ENCODE measurements at places on chromosomes 3 and 15.
A peak's percentile ranks its signal among the peaks of the same experiment; 100 is the strongest.

DNA sequence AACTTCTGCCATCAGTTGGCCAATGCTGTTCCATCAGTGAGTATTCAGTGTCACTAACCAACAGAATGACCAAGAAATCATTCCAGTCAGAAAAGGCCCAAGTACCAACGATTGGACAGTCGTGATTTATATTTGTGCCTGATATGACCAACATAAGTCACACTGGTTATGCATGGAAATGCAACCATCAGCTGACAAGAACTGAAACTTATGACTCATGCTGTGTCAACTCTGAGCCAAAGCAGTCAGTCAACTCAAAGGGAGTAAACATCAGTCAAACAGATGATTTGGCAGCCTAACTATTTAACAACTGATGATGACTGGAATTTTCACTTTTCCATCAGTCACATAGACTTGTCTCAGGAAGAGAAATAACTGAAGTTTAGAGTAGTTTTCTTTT, 142.4 kb downstream of the ANXA2 start:
- DNase-seq, result peak; percentile 31

DNA sequence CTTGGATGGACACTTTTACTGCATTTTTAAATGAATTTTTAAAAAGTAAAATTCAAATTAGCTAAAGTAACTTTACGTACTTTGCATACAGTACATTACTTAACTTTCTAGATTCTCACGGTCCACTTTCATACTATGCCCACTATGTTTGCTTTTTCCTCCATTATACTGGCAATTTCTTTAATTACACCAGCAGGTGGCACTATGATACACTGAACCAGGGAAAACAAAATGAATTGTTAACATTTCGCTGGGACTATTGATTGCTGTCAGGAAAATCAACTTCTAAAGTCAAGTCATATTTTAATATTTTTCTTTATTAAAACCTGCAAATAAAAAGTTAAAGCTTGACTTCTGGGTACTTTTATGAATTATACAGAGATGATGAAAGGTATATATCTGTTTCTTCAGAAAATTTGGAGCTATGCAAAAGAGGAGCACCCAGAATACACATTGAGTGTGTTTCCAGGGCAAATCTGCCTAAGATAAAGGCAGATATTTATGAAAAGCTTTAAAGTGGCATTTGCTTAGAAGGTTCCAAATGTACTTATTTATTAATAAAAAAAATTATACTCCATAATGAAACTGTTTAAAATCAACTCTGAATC, 21.8 kb upstream of the POU1F1 start:
- DNase-seq, result no peak

- no peak for DNase-seq
Observed at GRCh38 chr15:56052395-56053045, 59.1 kb upstream of the NEDD4 start.

DNA sequence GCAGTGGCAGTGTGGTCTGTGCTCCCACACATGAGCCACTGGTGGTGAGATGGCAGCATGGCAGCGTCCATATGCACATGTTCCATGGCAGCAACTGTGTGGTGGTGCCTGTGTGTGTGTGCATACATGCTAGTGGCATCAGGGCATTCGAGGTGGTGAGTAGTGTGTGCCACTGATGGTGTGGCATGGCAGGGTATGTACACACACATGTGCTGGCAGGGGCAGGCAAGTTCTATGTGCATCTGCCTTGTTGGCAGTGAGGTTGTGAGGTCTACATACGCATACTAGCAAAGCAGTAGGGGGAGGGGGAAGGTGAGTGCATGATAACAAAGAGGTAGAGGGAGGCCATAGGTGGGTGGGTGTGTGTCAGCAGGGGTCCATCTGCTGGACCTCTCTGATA, 378.7 kb downstream of the C3orf38 start:
- DNase-seq, result no peak
